ENCODE measurements at places on chromosomes 2 and 18.

DNA sequence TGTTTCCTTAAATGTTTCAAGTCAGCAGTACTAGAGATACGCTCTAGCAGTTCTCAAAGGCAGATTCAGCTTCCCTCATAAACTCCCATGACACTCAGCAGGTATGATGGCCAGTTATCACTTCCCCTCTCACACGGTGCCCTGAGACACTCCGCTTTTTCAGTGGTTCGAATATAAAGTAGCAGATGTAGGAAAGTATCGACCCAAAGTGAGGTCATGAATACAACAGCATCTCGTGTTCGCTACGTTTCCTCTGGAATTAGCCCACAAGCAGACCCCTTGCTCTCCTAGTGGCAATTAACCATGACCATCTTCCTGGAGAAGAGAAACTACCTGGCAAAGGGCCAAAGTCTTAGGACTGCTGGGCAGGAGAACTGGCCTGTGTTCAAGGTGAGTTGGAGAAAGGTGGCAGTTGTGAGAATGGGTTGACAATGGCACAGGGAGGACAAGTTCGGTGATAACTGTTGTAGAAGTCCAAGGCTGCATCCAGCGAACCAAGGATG lies 9.3 kb upstream of the AGBL5 start:
- DNase-seq, result no peak

DNA sequence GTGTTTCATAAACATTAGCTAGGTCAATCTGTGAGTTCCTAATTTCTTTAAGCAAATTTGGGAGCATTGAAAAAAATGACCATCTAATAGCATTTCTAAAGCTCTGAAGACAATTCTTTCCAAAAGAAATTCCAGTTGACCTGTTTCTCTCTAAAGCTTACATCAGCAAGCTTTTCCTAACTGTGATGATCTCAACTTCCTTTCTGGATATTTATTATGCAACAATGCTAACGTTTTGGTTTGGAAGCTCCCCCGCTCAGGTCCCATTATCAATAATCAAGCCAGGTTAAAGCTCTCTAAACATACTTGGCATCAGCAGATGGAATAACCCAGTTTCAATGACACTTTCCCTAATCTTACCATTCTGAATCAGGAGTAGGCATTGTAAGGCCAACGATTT lies 196.3 kb upstream of the TANK start:
- no peak for DNase-seq

DNA sequence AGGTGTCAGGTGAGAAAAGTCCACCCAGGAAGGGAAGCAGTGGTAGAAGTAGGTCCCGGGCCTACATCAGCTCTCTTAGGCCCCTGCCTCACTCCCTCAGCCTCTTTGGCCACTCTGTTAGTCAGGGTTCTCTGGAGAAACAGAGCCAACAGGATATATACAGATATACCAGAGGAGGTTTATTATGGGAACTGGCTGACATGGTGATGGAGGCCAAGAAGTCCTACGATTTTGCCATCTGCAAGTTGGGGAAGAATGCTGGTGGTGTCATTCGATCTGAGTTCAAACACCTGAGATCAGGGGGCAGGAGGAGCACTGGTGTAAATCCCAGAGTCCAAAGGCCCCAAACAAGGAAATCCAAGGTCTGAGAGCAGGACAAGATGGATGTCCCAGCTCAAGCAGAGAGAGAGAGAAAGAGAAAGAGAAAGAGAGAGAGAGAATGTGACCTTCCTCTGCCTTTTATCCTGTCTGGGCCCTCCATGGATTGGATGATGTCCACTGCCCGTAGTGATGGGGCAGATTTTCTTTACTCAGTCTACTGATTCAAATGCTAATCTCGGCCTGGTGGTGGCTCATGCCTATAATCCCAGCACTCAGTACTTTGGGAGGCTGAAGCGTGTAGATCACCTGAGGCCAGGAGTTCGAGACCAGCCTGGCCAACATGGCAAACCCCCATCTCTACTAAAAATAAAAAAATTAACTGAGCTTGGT lies 111.1 kb upstream of the MYCN start:
- no peak for DNase-seq

DNA sequence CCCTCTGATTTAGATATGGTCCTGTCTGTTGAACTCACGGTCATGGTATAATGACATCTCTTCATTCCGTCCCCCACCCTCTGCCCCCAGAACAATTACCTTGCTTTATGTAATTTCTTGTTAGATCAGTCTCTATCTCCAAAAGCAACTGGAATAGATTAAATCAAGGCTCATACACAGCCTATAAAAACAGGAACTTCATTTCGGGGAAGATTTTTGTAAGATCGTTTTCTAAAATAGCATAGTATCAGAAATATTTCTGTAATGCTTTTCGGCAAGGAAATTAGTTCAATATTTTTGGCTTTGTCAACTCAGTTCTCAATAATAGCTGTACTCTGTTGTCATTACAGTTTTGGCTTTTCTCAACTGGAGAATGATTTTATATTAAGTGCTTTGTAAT lies 157.2 kb downstream of the FMNL2 start:
- DNase-seq, result no peak

DNA sequence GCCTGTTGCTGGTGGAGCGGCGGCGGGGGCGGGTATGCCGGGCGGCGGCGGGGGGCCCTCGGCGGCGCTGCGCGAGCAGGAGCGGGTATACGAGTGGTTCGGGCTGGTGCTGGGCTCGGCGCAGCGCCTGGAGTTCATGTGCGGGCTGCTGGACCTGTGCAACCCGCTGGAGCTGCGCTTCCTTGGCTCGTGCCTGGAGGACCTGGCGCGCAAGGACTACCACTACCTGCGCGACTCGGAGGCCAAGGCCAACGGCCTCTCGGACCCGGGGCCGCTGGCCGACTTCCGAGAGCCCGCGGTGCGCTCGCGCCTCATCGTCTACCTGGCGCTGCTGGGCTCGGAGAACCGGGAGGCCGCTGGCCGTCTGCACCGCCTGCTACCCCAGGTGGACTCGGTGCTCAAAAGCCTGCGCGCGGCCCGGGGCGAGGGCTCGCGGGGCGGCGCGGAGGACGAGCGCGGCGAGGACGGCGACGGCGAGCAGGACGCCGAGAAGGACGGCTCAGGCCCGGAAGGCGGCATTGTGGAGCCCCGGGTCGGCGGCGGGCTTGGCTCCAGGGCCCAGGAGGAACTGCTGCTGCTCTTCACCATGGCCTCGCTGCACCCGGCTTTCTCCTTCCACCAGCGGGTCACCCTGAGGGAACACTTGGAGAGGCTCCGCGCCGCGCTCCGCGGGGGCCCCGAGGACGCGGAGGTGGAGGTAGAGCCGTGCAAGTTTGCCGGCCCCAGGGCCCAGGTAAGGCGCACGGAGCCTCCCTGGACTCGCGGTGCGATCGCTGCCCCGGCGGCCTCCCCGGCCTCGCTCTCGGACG lies 1.0 kb downstream of the ZCCHC2 start:
- peak; percentile 73 for DNase-seq

- DNase-seq, result no peak
Observed at GRCh38 chr2:195613922-195614321, 43.1 kb upstream of the SLC39A10 start.

DNA sequence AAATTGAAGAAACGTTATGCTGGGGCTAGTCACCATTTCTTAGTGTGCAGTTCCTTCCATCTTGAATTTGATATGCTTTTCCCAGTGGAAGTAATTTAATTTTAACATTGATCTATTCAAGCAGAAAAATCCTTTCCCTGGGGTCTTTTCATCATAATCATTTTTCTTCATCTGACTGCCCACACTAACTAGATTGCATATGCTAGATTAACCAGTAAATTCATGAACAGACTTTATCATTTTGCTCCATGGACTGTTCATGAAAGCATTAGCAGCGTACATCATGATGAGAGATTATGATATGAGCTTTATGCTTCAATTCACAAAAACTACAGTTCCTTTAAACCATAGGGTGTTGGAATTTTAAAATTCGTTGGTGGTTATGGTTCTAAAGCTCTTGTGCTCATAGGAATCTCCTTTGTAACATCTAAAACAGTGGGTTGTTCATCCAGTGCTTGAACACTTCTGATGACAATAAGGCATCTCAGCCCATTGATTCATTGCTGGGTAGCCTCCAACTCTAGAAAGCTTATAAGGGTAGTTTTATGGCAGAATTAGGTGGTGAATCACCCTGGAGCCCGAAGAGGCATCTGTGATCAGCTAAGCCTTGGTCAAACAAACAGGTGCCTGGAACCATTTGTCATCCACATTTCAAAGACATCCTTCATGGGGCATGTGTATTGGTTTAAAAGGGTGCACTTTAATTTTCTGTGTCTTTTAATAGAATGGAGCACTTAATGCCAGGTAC lies 77.2 kb upstream of the NDUFV2 start:
- DNase-seq, result no peak

- no peak for DNase-seq
Observed at GRCh38 chr2:231648579-231649174, 56.0 kb downstream of the TEX44 start.

DNA sequence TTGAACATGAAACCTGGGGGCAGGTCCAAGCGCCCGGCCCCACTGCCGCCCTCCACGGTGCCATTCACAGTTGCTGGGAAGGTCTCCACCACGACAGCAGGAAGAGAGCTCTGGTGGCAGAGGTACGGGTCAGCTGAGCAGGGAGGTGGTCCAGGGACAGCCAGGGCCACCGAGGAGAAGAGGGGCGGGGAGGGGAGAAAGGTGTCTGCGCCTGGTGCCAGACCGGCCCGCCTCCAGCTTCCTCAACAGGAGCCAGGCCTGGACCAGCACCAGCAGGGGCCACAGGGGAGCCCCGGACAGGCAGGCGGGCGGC lies 56.2 kb downstream of the BIN1 start:
- DNase-seq, result peak; percentile 45

- DNase-seq, result no peak
Observed at GRCh38 chr2:36343606-36344005, 12.0 kb upstream of the CRIM1 start.

GRCh38 chr2:101474731-101475384 lies at the start of gene RFX8:
TSS of gene RFX8 (minus strand) at chr2:101475112. CDS start at chr2:101466848, 8,264 bp downstream.
- peak; percentile 58 for DNase-seq

DNA sequence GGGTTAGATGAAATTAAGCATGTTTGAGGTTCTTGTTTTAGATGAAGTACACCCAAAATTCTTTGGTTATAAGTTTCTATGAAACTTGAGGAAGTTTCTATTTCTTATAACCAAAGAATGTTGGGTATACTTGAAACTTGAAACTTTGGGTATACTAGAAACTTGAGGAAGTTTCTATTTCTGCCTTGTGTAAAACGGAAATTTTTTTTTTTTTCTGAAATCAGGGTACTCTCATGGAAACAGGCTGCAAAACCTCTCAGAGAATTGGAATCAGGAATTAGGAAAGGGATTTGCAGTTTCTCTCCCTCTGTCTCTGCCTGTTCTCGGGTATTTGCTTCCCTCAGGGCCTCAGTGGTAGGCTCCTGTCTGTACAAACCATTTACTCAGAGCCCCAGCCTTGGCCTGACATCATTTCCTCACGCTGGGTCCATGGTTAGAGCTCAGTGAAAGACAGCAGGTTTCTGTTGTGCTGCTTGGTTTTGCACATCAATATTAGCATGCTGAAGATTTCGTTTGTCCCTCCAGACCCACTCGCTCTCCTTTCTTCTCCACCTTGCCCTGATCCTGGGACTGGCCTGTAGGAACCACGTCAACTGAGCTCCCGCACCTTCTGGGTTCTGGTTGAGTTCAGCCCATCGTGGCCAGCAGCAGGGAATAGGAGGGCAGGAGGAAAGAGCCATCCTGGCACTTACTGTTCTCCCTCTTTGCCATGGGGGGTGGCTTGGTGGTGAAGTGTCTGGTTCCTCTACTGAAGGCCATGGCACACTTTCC lies 106.4 kb downstream of the POLR1A start:
- DNase-seq, result no peak

DNA sequence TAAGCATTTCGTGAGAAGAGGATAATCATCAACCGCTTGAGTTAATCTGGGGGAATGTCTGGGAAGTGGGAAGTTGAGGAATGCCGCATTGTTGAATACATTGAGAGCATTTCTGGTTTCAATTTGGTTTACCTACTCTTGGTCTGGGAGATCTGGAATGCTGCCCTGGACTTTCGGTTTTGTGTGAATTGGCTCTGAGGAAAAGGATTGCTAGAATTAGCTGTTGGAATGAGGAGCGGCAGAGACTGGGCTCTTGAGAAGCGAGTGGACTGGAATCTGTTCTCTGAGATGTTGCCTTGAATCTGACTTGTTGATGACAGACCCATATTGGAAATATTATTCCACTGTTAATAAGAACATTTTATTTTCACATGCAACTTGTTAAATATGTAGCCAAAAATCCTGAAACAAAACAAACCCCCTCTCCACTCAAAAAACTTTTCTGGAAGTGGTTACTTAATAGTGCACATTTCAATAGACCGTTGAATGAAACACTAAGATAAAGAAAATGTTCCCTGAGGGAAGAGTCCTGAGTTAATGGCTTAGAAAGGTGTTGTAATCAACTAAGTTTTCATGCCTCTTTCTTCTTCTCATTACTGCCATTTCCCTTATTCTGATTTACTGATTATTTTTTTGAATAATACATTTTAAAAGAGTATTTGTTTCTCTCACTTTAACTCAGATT lies 50.8 kb downstream of the PTPRM start:
- peak; percentile 80 for DNase-seq

- DNase-seq, result no peak
Observed at GRCh38 chr2:29212009-29212408, 96.8 kb downstream of the CLIP4 start.

GRCh38 chr2:30106543-30106942 lies 40.3 kb upstream of the YPEL5 start:
- no peak for DNase-seq

GRCh38 chr2:230879271-230879882 lies 14.6 kb downstream of the ITM2C start:
- no peak for DNase-seq

- DNase-seq, result no peak
Observed at GRCh38 chr2:128291844-128292598, 26.6 kb downstream of the HS6ST1 start.

DNA sequence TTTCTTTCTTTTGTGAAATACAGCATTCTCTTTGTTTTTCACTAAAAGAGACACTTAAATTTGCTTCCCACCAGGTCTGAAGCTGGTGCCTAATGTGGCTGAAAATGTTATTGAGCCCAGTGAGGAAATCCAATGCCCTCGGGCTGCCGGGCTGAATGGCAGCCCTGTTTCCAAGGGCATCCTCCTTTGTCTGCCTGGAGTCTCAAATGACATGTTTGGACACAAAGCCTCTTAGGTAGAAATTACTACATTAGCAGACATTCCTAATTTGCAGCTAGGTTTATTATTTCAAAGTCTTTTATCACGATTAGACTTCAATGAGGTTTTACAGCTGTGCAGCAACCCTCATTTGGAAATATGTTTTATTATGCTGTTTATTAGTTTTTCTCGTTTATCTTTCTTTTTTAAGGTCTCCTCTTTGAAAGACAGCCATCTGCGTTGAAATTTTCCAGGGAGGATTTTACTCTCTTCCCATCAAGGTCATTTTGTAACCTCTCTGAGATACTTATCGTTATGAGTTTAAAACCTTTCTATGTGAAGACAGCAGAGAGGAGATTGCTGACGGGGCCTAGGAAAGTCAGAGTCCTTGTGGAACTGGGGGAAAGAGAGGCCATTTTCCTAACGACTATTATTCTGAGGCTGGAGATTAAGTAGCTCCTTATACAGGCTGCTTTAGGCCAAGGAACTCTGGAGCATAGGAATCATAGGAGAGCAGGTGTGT lies 59.0 kb upstream of the ZNF532 start:
- no peak for DNase-seq

- no peak for DNase-seq
Observed at GRCh38 chr2:208725280-208725679, 318.7 kb downstream of the PTH2R start.
